ENCODE measurements at places on chromosomes 6 and 20.

DNA sequence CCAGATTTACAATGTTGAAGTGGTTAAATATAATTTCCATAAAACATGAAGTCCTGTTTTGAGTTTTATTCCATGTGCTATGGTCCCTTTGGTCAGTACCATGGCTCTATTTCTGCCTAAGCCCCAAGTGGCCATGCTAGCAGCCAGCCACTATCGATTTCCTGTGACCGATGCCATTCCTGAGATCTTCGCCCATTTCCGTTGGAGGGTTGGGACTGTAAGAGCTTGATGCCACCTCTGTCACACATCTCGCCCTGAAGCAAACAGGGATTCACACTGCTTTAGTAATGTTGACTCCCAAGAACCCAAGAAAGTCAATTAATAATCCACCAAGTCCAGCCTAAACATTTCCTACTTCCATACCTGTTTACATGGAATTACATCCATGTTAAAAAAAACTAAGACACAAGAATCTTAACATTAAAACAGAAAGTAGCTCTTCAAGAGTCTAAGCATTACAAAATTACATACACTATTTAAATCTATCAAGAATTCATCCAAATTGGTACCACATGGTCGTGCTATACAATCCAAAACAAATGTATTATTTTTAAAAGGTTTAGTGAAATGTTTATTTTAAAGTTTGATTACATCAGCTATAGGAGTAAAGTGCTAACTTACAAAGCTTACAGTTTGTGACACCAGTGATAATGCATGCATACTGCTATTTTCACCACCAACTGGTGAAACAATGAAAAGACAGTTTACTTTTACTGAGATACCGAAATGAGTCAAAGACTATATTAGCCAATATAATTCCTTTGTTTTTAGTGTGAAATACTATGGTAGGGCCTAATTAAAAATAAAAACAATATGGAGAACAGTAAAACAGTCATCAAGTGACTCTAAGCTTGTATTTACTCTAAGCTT lies 2.5 kb downstream of the RBM39 start:
- peak; percentile 49 for DNase-seq

GRCh38 chr20:2918096-2919049 lies 45.1 kb downstream of the PTPRA start:
- DNase-seq, result no peak

GRCh38 chr20:312067-312466 lies 13.3 kb upstream of the SOX12 start:
- DNase-seq, result no peak

- DNase-seq, result peak; percentile 5
Observed at GRCh38 chr6:97133067-97133466, 149.9 kb downstream of the MMS22L start.

DNA sequence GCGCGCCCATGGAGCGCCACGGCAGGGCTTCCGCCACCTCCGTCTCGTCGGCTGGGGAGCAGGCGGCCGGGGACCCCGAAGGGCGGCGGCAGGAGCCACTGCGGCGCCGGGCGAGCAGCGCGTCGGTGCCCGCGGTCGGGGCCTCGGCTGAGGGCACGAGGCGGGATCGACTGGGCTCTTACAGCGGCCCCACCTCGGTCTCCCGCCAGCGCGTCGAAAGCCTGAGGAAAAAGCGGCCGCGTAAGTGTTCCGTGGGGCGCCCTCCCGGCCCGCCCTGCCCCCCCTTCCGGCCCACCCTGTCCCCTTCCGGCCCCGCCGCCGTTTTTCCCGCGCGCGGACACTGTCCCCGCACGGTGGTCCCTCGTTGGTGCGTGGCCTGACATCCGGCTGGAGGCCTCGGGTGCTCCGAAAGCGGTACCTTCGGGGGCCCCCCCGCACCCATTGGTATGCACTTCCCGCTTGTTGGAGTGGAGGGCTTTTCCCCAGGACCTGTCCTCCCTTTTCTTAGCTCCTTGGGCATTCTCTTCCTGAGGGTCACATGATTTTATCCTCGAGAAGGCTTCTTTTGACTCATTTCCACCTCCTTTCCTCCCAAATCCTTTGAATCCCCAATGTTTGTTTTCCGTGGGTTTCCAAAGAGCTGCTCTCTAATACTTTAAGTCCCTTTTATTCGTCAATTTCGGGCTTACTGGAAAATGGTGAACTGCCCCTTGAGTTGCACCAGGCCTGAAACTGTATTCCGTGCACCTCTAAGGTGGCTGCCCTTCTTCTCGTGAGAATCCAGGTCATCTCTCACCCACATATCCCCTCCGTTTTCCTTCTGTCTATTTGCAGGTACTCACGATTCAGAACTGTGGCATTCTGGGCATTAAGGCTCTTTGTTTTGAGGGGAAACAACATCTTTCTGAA lies 556 bp downstream of the PANK2 start:
- DNase-seq, result peak; percentile 31

- DNase-seq, result peak; percentile 15
Observed at GRCh38 chr20:15682690-15683089, 890.6 kb downstream of the KIF16B start.

DNA sequence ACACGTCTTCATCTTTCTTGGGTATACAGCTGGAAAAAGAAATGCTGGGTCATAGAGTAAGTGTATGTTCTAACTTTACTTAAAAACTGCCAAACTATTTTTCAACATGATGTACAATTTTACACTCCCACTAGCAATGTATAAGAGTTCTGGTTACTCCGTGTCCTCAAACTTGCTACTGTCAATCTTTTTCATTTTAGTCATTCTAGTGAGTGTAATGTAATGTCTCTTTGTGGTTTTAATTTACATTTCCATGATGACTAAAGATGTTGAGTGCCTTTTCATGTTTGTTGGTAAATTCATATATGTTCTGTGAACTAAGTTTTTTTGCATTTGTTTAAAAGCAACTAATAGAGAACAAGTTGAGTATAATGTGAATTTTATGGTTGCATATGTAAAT lies 43.9 kb downstream of the ATG5 start:
- DNase-seq, result peak; percentile 23

DNA sequence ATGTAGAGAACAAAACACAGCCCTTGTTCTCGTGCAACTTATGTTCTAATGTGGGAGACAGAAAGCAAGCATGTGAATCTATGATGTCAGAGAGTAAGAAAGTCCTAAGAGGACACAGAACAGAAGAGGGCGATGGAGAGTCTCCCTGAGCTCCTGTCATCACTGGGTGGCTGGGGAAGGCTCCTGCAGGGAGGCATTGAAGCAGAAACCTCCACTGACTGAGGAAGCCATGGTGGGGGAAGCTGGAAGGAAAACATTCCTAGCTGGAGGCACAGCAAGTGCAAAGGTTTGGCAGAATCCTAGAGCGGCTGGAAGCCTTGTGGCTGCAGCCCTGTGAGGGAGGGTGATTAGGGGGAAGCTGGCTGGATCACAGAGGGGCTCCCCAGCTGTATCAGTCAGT lies 248.0 kb downstream of the CDH26 start:
- DNase-seq, result peak; percentile 62

DNA sequence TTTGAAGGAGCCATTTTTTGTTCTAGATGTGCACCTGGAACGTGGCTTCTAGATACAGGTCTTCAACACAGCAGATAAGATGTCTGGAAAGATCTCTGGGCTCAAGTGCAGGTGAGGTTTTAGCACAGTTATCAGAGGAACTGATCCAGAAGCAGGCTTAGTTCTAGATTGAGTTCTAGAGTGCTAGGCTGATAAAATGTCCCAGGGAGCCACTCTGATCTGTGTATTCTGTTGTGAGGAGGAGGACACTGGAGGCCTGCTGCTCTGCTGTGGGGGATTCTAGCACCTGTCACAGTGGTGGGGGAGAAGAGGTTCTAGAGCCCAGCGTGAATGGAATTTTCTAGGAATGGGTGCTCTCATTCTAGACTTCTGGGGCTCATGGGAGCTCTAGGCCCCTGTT lies 12.0 kb upstream of the CCM2L start:
- DNase-seq, result no peak

DNA sequence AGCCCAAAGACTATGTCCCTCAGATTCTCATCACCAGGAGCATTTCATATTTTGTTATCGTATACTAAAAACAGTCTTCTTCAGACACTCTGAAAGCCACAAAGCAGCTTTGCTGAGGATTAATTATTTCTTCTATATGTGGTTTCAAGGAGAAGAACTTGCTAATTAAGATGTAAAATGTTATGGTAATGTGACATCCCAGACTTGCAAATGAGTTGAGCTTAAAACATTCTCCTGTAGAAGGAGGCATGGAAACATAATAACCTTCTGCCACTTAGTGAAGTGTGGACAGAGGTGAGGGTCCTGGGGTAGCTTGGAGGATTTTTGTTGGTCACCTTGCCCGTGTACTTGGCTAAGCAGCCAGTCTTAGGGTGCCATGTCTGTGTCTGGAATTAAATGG lies 16.7 kb upstream of the MAPRE1 start:
- no peak for DNase-seq
